ENCODE measurements at places on chromosomes 2 and 18.

GRCh38 chr2:201777043-201777442 lies 3.7 kb downstream of the ALS2 start:
- DNase-seq: no peak

GRCh38 chr2:81976998-81977397 lies 1672.4 kb upstream of the LRRTM1 start:
- DNase-seq: no peak

GRCh38 chr2:136344339-136344738 lies 226.4 kb upstream of the CXCR4 start:
- no peak for DNase-seq

GRCh38 chr2:227472265-227473121 lies 537 bp downstream of the AGFG1 start:
- DNase-seq: peak; percentile 50

DNA sequence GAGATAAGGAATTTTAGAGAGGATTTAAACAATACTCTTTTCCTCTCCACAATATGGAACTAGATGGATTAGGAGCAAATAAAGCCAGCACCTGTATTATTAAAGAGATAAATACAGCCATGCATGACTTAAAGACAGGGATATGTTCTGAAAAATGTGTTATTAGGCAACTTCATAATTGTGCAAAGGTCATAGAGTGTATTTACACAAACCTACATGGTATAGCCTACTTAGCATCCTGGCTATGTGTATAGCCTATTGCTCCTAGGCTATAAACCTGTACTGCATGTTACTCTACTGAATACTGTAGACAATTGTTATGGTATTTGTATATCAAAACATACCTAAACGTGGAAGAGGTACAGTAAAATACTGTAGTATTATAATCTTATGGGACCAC lies 53.0 kb downstream of the PTRHD1 start:
- DNase-seq: no peak

GRCh38 chr18:21272016-21272579 lies 30.1 kb downstream of the GREB1L start:
- DNase-seq: no peak

GRCh38 chr2:131033786-131034121 lies 59.5 kb downstream of the FAM168B start:
- no peak for DNase-seq

DNA sequence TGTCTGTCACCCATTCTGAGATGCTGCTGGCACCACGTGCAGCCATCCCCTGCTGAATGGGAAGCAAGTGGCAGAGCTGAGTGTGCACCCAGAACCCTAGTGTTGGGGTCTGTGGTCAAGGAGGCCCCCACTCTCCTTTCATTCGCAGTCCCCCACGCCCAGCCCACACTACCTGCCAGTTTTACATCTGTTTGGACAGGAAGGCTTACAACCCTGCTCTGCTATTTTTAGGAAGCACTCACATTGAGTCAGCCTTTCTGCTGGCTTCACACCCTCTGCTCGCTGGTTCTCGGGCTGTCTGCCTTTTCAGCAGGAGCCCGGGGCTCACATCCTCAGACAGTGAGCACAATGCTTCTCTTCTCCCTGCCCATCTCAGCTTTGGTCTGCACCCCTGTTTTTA lies 10.7 kb upstream of the ADCY3 start:
- no peak for DNase-seq

GRCh38 chr2:142603759-142604158 lies 273.7 kb upstream of the KYNU start:
- DNase-seq: no peak

- no peak for DNase-seq
These were observed 183.1 kb downstream of the MYCN start for GRCh38 chr2:16123421-16123820.

DNA sequence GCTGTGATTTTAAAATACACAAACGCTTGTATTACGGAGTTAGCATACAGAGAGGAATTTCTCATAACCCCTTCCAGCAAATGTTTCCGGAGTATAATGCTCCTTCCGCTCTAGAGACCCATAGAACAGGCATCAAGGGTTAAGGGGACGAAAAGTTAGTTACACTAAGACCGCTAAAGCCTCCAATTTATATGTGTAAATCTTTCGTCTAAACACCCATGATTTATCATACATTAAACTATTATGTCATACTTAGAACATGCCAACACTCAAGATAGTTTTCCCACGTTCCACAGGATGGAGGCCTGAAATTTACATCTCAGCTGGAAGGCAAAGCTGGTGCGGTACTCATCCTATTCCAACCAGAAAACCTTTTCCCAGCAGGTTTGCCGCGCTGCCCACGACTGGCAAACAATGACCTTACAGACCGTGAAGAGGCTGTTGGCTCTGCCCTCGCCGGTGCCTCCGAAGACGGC lies 650 bp downstream of the ORMDL1 start:
- no peak for DNase-seq

GRCh38 chr18:48735080-48735676 lies 196.3 kb downstream of the CTIF start:
- DNase-seq: no peak

GRCh38 chr2:111896576-111896975 lies 1.8 kb upstream of the MERTK start:
- no peak for DNase-seq

GRCh38 chr2:136727973-136728699 lies 37.2 kb upstream of the THSD7B start:
- DNase-seq: no peak

DNA sequence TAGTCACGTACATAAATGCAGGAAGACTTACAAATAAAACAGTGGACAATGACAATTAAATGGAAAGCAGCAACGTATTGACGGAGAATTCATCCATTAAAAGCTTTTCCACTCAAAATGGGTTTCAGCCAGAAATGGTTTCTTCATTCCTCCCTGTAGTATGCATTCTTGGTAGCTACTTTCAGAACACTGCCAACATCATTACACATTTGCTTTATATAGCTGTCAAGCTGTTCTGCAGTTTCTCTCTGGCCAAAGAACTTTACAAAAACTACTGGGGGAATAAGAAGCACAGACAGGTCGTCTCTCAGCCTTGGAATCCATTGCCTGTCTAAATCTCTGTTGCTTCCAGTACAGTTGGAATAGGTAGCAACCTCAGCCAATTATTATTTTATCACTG lies 84.1 kb upstream of the NCKAP5 start:
- no peak for DNase-seq

Data from activated CD4-positive, alpha-beta T cell treated with anti-CD3 and anti-CD28 coated beads, Interleukin-2, amount 50 U/mL, for 48 hours (primary cell).